ENCODE measurements at places on chromosomes 6 and 20.

DNA sequence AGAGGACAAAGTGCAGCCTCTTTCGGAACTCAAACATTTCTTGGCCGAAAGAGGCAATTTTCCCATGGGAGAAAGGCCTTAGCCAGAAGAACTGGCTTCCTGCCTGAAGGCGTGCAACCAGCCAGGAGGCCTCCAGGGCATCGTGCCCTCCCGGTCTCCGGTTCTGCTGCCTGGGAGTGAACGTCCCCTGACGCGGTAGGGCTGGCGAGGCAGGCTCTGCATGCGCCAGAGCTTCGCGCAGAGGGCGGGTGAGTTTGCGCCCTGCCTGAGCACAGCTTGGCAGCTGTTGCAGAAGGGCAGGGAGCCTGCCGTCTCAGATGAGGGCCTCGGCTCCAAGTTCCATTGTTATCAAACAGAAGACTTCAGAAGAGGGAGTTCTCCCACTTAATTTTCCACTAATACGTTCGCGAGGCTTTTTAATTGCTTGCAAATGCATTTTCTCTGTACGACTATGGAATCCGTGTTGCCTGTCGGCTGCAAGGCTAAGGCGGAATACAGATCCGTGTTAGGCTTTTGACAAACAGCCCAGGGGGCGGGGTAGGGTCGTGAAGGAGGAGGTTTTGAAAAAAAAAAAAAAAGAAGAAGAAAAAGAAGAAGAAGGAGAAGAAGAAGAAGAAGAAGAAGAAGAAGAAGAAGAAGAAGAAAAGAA is 5.5 kb upstream of the TFAP2D start:
- DNase-seq, result no peak

GRCh38 chr6:116979560-116979959 is 102.5 kb downstream of the RFX6 start:
- no peak for DNase-seq

- DNase-seq, result peak; percentile 55
These were observed at the start of gene SCUBE3 for GRCh38 chr6:35213824-35214756. SCUBE3 (plus strand) TSS chr6:35213956; CDS start chr6:35214419, 463 bp downstream.

- DNase-seq, result no peak
These were observed 26.5 kb downstream of the HLA-DOB start for GRCh38 chr6:32790306-32790705.

- no peak for DNase-seq
These were observed 33.9 kb upstream of the FAM83D start for GRCh38 chr20:38892091-38892981.

All from hematopoietic multipotent progenitor cell treated with erythropoietin and hydrocortisone succinate and interleukin-3 and kit ligand, for 4 days (in vitro differentiated cells).